RPMI8226 (cell line): ENCODE measurements at places on chromosomes 6 and 20.

GRCh38 chr6:167090171-167090570 lies 32.7 kb upstream of the CCR6 start:
- no peak for DNase-seq

DNA sequence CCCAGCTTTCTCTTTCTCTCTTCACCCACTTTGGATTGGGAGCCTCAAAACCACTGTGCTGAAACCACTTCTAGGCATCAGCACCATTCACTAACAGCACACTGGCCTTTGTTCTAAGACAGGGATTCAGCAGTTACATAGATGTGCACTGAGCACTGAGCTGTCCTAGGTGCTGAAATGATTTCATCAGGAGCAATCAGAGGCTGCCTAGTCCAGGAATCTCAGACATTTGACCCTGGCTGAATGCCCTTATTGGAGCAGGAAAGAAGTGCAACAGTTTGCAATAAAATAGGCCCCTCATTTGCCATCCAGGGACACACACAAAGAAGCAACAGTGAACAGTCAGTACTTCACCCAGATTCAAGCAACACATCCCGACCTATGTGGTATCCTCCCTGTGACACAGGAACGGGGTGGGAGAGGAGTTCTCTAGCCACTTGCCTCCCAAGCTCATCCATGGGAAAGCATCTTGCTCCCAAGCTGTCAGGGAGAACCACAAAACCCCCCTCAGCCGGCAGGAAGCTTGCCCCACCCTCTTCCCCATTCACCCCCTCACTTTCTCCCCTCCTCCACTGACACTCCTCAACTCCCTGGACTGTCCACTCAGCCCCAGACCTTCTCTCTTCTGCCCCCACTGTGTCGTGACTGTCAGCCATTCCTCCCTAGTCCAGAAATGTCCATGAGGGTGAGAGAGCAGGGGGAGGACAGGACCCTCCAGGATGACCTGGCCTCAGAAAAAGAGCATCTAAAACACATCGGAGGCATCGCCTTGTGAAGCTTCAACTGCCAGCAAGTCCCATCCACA lies 304.4 kb downstream of the PREX1 start:
- DNase-seq, result peak; percentile 60

DNA sequence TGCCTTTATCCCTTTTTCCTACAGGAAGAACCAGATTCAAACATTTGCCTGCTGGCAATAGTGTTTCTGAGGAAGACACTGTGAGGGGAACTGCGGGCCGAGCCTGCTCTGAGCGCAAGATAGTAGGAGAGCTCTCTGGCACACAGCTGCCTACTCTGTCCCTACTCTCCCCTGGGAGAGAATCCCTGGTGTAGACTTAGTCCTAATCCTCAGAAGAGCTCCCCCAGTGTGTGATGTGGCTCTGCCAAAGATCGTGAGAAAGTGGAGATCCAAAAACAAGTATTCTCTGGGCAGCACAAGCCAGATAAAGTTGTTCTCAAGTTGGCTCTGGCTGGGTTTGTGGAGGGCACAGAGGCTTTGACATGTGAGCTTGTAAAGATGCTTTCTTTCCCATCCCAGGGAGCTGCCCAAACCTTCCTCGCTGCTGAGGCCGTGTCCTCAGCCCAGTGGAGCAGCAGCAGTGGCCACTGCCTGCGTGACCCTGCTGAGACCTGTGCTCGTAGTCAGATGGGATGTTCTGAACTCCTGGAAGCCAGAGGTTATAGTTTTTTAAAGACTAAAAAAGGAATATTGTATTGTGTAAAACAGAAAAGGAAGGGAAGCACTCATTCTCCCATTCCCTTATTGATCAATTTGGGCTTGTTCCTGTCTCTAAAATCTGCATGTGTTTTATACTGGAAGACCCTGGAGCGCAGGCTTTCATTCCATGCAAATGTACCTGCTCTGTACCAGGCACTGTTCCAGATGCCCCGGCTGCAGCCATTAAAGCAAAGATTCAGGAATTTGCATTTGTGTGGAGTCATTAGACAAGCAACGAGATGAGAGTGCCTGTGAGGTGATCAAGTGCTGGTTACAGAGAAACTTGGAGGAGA lies 30.7 kb downstream of the PNLDC1 start:
- no peak for DNase-seq

DNA sequence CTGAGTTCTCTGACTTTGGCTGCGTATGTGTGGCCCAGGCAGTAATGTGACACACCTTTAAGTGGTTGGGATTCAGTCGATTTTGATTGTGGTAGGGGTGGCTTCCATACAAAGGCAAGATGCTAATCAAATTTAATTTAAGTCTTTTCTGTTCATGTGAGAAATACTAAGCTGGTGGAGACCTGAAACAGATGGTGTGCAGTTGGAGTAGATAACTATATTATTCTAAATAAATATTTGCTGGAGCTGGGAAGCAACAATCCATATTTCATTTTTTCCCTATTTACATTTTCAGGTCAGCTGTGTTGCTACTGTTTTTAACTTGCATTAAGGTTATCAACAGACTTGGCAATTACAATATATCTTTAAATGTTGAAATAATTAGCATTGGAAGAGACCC lies 67.4 kb upstream of the C20orf144 start:
- DNase-seq, result no peak

- no peak for DNase-seq
These were observed 113.8 kb downstream of the CEBPB start for GRCh38 chr20:50304501-50304856.

- DNase-seq, result no peak
These were observed 13.2 kb upstream of the SERINC1 start for GRCh38 chr6:122484760-122485159.

GRCh38 chr6:37512400-37513011 lies 12.8 kb upstream of the CCDC167 start:
- DNase-seq, result no peak

GRCh38 chr20:3820901-3821727 lies 767 bp downstream of the AP5S1 start:
- DNase-seq, result no peak

GRCh38 chr20:60648556-60648955 lies 603.5 kb upstream of the CDH4 start:
- DNase-seq, result no peak

- peak; percentile 28 for DNase-seq
These were observed 12.4 kb downstream of the SCML4 start for GRCh38 chr6:107811591-107812218.

- DNase-seq, result no peak
These were observed 43.6 kb downstream of the RGS17 start for GRCh38 chr6:153087436-153087835.

GRCh38 chr6:25442898-25443297 lies 163.7 kb downstream of the CARMIL1 start:
- no peak for DNase-seq

- no peak for DNase-seq
These were observed 248.8 kb downstream of the CDH4 start for GRCh38 chr20:61500791-61501321.

DNA sequence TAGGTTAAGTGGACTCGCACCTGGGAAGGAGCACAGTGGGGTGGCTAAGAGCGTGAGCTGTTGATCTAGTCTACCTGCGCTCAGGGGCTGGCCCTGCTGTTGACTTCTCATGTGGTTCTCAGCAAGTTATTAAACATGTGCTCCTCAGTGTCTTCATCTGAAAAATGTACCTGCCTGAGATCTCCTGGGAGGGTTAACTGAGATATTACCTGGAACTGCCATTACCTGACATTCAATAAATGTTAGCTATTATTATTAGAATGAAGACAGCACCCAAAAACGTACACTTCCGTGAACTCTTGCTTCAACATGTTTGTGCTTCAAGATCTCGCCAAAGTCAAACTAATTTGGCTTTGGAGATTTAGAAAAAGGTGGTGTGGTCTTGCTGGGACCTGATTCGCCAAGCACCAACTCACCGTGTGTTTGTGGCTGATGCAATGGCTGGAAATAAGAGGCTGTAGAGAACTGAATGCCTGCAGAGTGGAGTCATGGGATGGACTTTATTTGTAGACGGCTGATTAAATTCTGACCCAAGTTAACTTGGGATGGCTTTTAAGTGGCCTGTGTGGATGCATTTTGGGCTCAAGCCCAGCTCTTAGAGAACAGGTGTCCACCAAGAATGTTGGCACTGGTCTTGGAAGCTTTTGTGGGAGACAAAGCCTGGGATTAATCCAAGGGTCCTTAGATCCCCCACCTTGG lies 692.9 kb downstream of the QKI start:
- no peak for DNase-seq

DNA sequence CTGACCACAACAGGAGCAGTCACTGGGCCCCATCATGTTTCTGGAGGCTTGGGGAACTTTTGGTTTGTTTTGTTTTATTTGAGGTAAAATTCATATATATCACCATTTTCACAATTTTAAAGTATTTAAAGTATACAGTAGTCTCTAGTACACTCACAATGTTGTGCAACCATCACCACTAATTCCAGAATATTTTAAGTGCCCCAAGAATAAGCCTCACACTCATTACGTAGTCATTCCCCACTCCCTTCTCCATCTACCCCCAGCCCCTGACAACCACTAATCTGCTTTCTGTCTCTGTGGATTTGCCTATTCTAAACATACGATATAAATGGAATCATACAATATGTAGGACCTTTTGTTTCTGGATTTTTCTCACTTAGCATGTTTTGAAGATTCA lies 29.0 kb downstream of the RTN4IP1 start:
- DNase-seq, result no peak

GRCh38 chr20:17648315-17648646 lies 33.8 kb downstream of the RRBP1 start:
- peak; percentile 27 for DNase-seq

DNA sequence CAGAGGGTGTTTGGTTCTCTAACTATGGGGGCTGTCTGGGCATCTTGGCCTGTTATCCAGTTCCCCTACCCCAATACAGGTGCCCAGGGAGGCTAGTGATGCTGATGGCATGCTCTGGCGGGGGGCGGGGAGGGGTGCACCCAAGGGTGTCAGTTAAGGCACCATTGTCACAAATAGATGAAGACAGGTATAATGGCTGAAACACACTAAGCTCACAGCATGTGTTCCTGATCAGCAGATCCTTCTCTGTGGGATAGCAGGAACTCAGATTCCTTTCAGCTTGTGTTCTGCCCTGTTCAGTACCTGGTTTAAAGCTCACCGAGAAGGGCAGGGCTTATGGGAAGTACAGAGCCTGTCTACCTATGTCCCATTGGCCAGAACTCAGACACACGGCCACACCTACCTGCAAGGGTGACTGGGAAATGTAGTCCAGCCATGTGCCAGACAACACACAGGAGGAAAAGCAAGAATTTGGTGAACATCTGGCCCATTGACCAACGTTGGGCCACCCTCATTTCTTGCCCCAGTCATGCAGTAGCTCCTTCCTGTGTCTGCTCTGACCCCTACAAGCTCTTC lies 3.4 kb upstream of the RSPO4 start:
- DNase-seq, result peak; percentile 69

- DNase-seq, result no peak
These were observed 38.6 kb downstream of the PDYN start for GRCh38 chr20:1955217-1955616.

DNA sequence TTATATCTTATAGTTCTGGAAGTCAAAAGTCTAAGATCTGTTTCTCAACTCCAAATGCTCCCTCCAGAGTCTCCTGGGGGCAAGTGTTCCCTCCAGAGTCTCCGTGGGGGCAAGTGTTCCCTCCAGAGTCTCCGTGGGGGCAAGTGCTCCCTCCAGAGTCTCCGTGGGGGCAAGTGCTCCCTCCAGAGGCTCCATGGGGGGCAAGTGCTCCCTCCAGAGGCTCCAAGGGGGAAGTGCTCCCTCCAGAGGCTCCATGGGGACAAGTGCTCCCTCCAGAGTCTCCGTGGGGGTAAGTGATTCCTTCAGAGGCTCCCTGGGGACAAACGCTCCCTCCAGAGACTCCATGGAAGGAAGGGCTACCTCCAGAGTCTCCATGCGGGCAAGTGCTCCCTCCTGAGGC lies 34.0 kb upstream of the THBS2 start:
- no peak for DNase-seq

DNA sequence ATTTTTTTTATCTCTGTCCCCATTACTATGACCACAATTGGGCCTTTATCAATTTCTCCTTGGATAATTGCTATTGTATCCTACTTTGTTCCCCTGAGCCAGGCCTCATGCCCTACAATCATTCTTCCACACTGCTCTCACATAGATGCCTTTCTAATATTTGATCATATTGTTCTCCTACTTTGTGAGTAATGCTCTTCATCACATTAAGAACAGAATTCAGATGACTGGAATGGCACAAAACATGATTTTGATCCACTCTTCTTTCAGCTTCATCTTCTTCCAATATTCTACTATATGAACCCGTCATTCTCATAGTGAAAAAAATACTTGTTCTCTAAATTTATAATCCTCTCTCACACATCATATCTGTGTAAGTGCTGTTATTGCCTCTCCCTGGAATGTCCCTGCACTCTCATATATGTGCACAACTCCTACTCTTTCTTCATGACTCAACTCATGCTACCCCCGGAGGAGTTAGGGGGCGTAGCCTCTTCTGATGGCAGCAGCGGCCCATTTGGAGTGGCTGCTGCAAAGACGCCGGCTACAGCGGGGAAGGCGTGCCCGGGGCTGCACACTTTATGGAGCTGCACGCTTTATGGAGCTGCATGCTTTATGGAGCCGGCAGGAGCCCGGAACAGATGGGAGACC lies 25.3 kb upstream of the HACE1 start:
- no peak for DNase-seq

- no peak for DNase-seq
These were observed 210.3 kb upstream of the FERMT1 start for GRCh38 chr20:6333110-6333509.

DNA sequence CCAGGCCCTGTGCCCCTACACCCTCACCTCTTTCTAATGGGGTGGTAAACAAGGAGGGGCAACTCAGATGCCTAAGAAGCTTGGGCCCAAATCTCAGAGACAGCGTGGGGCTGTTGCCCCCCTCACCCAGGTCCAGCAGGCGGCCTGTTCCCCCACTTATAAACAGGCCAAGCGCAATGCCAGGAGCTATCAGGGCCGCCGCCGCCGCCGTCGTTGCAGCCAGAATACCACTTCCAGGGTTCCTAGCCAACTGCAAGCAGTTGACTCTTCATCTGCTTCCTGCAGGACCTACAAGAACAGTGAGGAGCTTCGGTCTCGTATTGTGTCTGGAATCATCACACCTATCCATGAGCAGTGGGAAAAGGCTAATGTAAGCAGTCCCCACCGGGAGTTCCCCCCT lies 16.4 kb downstream of the PSMF1 start:
- no peak for DNase-seq

DNA sequence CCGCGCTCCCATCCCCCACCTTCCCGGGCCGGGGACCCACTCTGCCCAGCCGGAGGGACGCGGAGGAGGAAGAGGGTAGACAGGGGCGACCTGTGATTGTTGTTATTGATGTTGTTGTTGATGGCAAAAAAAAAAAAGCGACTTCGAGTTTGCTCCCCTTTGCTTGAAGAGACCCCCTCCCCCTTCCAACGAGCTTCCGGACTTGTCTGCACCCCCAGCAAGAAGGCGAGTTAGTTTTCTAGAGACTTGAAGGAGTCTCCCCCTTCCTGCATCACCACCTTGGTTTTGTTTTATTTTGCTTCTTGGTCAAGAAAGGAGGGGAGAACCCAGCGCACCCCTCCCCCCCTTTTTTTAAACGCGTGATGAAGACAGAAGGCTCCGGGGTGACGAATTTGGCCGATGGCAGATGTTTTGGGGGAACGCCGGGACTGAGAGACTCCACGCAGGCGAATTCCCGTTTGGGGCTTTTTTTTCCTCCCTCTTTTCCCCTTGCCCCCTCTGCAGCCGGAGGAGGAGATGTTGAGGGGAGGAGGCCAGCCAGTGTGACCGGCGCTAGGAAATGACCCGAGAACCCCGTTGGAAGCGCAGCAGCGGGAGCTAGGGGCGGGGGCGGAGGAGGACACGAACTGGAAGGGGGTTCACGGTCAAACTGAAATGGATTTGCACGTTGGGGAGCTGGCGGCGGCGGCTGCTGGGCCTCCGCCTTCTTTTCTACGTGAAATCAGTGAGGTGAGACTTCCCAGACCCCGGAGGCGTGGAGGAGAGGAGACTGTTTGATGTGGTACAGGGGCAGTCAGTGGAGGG lies 2.8 kb downstream of the SOX4 start:
- no peak for DNase-seq
